Activated naive CD4-positive, alpha-beta T cell treated with Interleukin-2 at 50 U/mL for 16 hours (primary cell): ENCODE measurements at places on chromosomes 2 and 18.

GRCh38 chr2:16243411-16243996 is 303.2 kb downstream of the MYCN start:
- DNase-seq: no peak

DNA sequence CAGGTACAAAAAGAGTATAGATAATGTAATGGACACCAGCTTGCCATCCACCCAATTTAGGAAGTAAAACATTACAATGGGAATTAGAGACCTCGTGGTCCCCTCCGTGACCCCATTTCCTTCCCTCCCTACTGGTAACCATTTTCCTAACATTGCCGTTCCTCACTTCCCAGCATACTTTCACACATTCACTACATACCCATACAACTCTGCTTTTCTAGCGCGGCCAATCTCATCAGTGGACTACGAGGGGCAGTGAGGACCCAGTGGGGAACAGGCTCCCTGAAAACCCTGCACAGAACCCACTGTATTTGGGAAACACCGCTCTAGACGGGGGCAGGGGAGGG is 1.1 kb downstream of the ENOSF1 start:
- no peak for DNase-seq

GRCh38 chr2:170715062-170715931 is at the start of gene SP5:
Gene SP5, plus strand, starts transcription at chr2:170715337. Its CDS starts 176 bp downstream, at chr2:170715513.
- DNase-seq: peak; percentile 12

DNA sequence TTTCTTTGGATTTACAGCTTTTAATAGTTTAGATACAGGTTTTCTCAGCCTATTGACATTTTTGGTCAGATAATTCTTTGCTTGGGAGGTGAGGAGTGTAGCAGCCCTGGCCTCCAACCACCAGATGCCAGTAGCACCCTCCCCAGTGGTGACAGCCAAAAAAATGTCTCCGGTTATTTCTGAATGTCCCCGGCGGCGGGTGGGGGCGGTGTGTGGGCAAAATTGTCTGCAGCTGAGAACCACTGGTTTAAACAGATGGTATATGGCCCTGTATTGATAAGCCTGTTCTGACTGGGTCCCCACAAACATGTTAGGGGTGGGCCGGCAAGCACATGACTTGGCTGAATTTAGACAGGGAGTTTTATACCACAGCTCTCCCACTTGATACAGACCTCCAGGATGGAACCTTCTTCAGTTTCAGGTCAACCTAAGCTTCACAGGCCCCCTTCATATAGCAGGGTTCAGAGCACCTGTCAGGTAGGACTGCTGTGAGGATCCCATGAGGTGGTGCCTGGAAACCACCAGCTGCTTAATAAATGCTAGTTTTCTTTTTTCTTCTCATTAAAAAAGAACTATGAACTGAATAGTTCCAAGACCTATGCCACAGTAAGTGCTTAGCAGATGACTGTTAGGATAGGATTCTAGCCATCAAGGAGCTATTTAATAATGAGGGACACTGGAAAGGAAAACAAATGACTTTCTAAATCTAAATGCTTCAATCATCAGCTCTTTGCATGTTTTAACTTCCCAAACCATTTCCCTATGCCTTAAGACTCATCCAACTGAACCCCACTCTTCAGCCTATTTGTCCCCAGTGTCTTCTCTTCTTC is 18.1 kb downstream of the LPIN2 start:
- DNase-seq: peak; percentile 75

- DNase-seq: no peak
Measured at GRCh38 chr18:59470561-59471121, 111.6 kb upstream of the LMAN1 start.
